Memory B cell (primary cell): ENCODE measurements at places on chromosomes 4 and X.

DNA sequence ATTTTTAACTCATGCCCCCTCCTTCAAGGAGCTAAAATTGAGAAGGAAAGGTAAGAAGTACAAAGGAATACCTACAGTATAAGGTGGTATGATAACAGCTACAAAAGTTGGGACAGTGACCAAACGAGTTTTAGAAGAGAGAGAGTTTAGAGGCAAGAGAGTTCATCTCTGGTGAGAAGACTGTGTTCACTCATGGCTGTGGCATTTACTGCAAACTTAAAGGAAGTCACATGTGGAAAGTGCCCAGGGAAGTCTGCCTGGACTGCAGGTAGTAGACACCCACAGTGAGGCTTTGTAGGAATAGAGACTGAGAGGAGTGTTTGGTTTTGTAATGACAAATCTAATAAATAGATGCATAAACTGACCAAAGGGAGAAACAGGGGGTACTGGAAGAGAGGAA, 493.5 kb downstream of the IL15 start:
- DNase-seq: no peak

DNA sequence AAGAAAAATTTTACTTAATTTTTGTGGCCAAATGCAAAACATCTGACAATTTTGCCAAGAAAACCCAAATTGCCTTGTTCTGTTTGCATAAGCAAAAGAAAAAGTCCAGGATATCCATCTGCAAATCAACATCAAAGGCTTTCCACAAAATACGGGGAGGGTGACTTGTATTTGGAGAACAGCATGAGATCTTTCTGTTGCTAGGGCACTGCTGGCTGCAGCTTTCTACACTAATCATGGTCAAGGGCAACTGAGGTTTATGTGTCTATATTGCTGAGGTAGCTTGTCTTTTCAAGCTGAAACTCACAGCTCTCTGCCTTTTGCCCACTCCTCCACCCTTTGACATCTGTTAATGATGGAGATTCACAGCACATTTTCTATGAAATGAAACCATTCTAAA, 389.1 kb downstream of the NKX6-1 start:
- DNase-seq: no peak

DNA sequence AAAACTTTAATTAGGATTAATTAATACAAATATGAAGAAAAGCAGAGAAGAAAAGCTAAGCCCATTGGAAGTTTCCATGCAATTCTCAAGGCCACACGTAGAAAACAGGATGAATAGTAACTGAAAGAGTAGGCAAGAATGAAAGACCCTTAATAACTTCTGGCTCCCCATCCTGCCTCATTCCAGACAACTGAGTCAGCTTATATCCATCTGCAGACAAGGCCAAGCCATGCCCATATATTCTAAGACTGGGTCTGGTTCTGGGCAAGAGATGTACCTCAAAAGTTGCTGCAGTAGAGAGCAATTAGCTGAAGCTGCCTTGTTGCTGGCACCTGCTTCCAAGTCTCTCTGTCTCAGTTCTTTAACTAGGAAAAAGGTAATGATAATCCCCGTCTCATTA, 244.1 kb downstream of the GPC3 start:
- DNase-seq: no peak

DNA sequence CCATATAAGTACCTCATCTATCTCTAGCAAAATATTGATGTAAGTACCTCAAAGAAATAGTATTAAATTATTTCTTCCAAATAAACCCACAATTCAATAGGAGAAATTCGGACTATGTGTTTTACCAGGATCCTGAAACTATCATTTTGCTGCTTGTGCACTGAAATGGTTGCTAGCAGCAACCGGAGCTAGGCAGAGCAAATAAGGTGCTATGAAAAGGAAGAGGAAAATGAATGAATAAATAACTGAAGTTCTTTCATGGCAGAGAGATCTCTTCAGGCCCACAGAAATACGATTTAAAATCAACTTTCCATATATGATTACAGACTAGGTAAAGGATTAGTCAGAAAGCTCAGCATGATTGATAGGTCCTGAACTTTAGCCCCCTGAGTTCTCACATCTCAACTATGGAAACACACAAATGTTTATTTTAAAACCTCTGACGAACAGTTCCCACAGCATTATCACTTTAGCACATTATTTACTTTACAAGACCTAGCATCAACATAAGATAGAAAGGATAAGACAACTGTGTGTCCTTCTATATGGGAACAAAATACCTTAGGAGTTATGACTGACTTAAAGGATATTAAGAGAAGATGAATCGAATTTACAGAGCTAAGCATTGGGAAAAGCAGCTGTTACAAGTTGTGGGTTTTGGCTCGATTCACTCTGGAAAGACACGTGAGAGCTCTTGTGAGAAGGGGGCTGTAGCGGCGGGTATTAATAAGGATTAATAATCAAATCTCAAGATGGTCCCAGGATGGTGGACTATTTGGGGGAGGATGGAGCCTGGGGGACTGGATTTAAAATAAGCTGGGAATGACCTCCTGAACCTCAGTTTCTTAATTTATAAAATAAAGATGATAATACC, 104.3 kb downstream of the CORIN start:
- DNase-seq: no peak

DNA sequence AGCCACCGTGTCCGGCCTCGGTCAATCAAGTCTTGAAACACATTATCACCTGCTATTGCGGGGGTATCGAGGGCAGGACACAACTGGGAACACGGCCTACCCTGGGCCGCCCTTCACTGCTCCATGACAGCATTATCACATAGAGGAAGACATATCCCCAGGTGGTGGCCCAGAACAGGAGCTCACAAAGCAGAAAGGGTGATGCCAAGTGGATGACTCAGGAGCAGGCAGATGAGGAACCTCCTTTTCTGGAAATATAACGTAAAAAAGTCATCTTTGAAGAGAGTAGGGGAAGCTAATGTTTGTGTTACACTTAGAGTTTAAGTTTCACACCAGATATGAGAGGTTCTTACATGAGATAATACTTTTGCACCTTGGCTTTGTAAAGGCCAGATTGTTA, 5.3 kb upstream of the SUPT20HL1 start:
- no peak for DNase-seq

GRCh38 chr4:183876268-183876934, 28.7 kb upstream of the STOX2 start:
- DNase-seq: no peak

DNA sequence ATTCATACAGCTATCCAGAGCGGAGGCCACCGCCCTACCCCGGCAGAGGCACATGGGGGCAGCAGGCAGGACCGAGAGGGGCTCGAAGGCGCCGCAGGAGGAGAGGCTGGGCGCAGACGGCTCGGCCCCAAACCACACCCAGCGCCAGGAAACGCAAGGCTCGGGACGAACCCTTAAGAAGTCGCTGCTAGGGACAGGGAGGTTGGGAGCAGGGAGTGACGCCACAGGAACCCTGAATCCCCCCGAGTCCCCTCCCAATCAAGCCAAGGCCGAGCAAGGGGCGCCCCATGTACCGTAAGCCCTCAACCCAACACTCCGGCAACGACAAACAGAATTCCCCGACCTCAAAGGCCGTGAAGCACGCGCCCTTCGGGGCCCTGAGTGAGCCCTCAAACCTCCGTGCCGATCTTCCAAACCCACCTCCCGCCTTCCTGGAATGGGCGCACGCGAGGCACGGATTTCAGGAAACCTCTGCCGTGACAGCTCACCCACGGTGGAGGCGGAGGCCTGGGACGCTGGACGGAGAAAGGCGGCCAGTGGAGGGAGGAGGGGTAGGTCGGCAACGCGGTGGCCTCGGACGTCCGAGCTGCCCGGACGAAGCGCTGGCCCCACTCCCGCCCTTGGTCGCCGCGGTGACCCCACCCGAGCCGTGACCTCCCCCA, 1.8 kb downstream of the ZFYVE28 start:
- peak; percentile 51 for DNase-seq

- no peak for DNase-seq
Observed at GRCh38 chr4:164379694-164380093, 374.2 kb upstream of the SMIM31 start.

DNA sequence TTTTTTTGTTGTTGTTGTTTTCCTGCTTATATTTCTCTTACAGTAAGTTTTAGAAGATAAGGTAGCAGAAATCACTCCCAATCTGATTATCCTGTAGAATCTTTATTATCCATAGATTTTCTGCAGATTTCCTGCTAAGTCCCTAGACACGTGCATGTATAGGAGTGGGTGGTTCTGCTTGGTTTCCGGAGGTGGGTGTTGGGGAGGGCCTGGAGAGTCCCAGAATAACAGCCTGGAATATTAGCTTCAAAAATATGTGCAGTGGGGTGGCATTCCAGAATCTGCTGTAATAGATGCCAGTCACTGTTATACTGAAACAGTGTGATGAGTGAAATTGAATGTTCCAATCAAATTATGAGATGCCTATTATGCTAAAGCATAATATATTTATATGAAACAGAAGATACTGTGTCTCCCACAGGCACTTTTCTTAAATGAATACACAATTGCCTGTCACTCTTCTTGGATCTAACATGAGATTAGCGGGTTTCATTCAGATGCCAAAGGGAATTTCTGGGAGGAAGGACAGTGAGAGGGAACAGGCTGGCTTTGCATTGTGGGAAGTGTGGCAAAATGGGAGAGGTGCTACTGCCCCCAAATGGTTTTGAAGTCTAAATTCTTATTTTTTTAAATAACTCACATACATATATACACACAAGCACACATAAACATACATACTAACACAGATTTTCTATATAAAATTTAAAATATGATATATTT, 37.6 kb downstream of the C4orf50 start:
- no peak for DNase-seq

- no peak for DNase-seq
Observed at GRCh38 chr4:74433541-74434172, 11.3 kb upstream of the AREG start.

- no peak for DNase-seq
Observed at GRCh38 chr4:39892988-39893692, 84.6 kb downstream of the PDS5A start.

DNA sequence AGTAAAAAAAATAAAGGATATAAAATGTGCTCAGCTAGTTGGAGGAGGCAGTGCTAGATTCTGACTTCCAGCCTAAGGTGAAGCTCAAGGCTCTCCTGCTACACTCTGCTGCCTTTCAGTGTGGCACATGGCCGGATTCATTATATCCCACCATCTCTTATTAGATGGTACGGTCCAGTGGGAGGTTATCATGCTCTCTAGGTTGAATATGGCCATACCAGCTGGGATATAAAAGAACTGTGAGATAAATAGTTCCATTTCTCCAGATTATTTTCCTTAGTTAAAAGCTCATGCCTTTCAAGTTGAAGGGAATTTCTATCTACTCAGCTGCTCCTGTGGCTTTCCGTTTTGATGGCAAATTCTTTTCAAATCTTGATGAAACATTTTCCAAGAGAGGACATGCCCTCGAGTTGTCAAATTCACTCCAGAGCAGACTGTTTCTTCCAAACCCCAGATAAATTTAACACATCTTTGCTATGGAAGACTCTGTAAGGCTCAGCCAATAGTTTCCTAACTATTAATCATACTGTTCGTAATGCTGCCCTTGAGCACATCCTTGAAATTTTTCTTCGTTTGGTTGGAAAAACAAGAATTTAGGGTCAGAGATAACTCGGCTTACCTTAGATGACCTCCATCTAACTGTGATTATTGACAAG, 2.2 kb upstream of the MGARP start:
- DNase-seq: no peak

- no peak for DNase-seq
Observed at GRCh38 chr4:129080129-129080528, 13.2 kb downstream of the SCLT1 start.

DNA sequence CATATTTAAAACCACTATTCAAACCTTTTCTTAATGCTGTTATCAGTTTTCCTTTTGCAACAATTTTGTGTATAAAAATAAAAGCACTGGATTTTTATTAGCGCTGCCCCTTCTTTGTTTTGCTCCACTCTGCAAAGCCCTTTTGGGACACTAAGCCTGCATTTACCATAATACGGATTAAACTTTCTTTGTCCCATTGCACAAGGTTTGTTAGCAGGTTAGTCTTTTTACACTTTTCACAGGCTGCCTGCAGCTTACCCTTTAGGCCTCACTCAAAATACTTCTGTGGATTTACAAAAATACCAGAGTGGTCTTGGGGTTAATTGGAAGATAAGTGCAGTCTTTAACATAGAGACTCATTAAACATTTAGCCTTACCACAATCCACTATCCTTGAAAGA, 35.7 kb upstream of the MAB21L2 start:
- DNase-seq: no peak

GRCh38 chr4:121738780-121739535, 26.0 kb downstream of the SMIM43 start:
- no peak for DNase-seq

- peak; percentile 17 for DNase-seq
Observed at GRCh38 chr4:75916091-75916661, 13.9 kb upstream of the PPEF2 start.

- no peak for DNase-seq
Observed at GRCh38 chr4:56696056-56696455, 15.0 kb upstream of the HOPX start.

DNA sequence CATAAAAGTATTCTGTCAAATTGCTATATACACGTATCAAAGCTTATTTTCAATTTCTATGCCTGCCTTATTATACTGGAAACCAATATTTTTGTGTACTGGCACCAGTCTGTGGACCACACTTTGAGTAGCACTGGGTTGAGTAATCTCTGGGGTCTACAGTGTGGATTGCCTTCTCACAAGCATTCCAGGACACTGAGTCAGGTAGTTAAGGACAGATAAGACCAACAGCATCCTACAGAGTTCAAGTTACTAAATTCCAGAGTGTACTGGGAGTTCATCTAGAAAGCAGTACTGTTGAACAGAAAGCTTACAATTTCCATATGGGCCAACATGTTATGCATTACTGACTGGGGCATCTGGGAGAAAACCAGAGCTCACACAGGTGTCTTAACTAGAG, 61.8 kb downstream of the VMA21 start:
- no peak for DNase-seq

DNA sequence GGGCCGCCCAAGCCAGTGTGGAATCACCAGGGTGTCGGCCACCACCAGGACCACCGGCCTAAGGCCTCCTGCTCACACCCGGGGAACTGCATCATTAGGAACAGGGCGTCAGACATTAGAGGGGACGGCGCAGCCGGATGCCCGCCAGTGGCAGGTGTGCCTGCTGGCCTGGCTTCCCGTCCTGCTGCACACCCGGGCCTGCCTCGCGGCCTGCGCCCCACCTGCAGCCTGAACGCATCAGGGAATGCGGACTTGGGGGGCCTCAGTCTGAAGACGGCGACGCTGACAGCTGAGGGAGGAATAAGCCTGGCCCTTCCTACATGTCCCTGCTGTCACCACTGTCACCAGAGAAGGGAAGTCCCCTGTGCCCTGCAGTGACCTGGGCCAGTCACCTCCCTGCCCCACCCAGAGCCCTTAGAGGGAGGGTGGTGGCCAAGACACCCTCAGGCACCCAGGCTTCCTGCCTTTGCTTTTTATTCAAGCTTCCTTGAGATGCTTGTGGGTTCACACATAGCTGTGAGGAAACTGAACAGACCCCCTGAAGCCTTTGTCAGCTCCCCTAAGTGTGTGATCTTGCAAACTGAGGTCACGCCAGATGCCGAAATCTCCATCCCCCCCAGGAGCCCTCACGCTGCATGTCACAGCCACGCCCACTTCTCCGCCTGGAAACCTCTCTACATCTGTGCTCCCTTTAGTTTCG, 3.2 kb downstream of the DGKQ start:
- DNase-seq: no peak
